ENCODE measurements at places on chromosomes 3 and 15. TPM values are rescaled to one million over a fixed set of nuclear protein-coding genes. Genes with fewer than 3 reads are reported as not detected.

GOLGA8O gene
- total RNA-seq = under 0.01 TPM

ASB14 gene
- total RNA-seq = under 0.01 TPM

PLSCR5 gene
- total RNA-seq = under 0.01 TPM

IQCF5 gene
- total RNA-seq = not detected

PCNP gene
- 124 TPM for total RNA-seq

TSC22D2 gene
- 11.0 TPM for total RNA-seq

CP gene
- total RNA-seq = not detected

SIDT1 gene
- 8.2 TPM for total RNA-seq

CHRD gene
- 2.0 TPM for total RNA-seq

PLA2G4B gene
- 2.4 TPM for total RNA-seq

STRIT1 gene
- 0.82 TPM for total RNA-seq

ABI3BP gene
- total RNA-seq = 1.2 TPM

TMC3 gene
- under 0.01 TPM for total RNA-seq

CFAP20DC gene
- total RNA-seq = 2.0 TPM

GOLGA8S gene
- not detected for total RNA-seq

PLSCR2 gene
- not detected for total RNA-seq

PROK2 gene
- 3.7 TPM for total RNA-seq

MAPK6 gene
- total RNA-seq = 106 TPM

MOBP gene
- total RNA-seq = 0.41 TPM

MASP1 gene
- 22.8 TPM for total RNA-seq

MESP2 gene
- not detected for total RNA-seq

ITIH3 gene
- not detected for total RNA-seq

CCDC39 gene
- 0.82 TPM for total RNA-seq

SLC12A1 gene
- 1.6 TPM for total RNA-seq

IQCH gene
- total RNA-seq = 2.9 TPM

CACNA1D gene
- 21.6 TPM for total RNA-seq

CMTM8 gene
- 0.41 TPM for total RNA-seq

HRG gene
- total RNA-seq = not detected

GPR62 gene
- 0.41 TPM for total RNA-seq

CEMIP gene
- total RNA-seq = 3.7 TPM

KBTBD12 gene
- total RNA-seq = 0.82 TPM

NANOGP8 gene
- not detected for total RNA-seq

PLA2G4E gene
- not detected for total RNA-seq

NOX5 gene
- total RNA-seq = under 0.01 TPM

CD96 gene
- not detected for total RNA-seq

TGM5 gene
- not detected for total RNA-seq

CLRN1 gene
- not detected for total RNA-seq
